ENCODE measurements at places on chromosomes 7 and 10.

GRCh38 chr10:75788394-75789205 is 357.2 kb downstream of the LRMDA start:
- peak; percentile 84 for DNase-seq

GRCh38 chr7:27661811-27662489 is 733 bp downstream of the HIBADH start:
- DNase-seq: peak; percentile 52

GRCh38 chr10:27774831-27775230 is 29.2 kb upstream of the MKX start:
- no peak for DNase-seq

DNA sequence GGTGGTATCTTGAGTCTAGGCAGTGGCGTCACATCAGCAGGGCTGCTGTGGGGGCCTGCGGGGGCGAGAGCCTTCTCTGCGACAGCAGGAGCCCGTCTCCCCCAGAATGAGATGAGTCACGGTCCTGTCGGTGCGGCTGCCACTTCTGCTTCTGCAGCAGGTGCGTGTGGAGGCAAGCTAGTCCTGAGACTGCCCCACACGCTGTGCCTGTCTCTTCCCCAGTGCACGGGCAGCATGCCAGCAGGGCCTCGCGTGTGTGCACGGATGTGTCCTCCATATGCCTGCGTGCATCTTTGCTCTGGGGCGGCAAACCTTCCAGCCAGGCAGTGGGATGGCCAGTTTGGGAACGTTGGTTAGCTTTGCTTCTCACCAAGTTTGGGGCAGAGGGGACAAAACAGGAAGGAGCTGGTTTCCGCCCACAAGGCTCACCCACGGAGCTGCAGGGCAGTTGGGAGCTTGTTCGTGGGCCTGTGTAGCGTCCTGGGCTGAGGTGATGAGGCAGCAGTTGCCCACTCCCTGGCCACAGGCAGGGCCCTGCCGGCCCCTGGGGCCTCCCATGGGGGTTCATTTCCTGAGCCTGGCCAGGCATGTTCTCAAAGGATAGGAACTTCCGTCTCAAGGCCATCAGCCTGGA is 60.8 kb upstream of the PPIF start:
- DNase-seq: no peak

GRCh38 chr10:112217386-112218035 is 33.9 kb upstream of the GPAM start:
- no peak for DNase-seq

- no peak for DNase-seq
Measured at GRCh38 chr7:116706668-116707126, 34.7 kb downstream of the MET start.

GRCh38 chr10:51918884-51919325 is 219.5 kb upstream of the CSTF2T start:
- DNase-seq: peak; percentile 45

DNA sequence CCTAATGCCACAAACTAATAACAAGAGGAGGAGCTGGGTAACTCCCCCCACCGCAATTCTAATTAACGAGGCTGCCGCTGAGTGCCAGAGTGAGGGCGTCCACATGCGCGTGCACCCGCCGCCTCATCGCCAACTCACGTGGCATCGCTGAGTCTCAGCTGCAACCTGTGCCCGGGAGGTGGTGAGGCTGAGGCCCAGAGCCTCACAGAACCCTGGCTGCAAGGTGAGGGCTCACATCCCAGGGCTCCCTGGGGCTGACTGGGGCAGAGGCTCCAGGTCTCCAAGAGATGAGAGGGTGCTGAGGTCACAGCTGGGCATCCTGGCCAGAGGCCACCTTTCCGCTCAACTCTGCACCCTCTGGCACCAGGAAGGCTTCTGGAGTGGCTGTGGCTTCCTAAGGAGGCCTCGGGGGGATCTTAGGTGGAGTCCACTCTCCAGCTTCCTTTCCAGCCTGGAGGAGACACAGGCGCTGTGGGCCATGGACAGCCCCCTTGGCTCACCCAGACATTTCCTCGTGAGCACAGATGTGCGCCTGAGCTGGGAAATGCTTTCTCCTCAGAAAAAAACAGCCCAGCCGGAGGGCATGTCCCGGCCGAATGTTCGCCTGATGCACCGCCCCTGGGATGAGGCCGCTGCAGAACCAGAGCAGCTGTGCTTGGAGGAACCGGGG is 242.6 kb downstream of the MAD1L1 start:
- no peak for DNase-seq

- DNase-seq: no peak
Measured at GRCh38 chr10:35650894-35651293, 8.8 kb upstream of the FZD8 start.

DNA sequence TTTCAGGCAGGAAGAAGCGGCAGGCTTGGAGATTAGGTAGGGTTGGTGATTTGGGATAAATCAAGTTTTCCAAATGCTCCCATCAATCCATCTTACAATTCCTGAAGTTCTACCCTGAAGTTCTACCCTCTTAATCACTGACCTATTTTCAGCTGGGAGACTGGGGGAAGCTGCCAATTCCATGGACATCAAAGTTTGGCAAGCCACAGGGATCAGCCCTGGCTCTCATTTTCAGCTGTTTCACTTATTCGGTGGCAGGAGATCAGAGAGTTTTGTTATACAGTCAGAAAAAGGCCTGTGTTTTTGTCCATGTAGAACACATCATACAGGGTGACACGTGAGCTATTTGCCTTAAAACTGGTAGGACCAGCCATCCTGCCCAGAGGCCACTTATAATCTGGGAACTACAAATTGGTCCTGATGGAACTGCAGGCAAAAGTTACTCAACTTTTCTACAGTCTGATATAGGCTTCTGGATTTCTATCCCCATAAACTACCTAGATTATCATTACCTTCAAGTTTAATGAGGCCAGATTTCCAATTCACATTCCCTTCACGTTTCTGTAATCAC is 112.9 kb upstream of the ZNF746 start:
- DNase-seq: no peak

- DNase-seq: no peak
Measured at GRCh38 chr10:8455181-8455580, 400.7 kb downstream of the GATA3 start.

GRCh38 chr10:1267568-1267967 is 211.4 kb downstream of the WDR37 start:
- no peak for DNase-seq

- no peak for DNase-seq
Measured at GRCh38 chr10:68742397-68742796, 21.4 kb downstream of the CCAR1 start.

- no peak for DNase-seq
Measured at GRCh38 chr10:9166770-9167169, 1112.3 kb downstream of the GATA3 start.

All from globus pallidus (tissue), 1 donor.